NCI-H1694 treated with DMSO at 0.1 percent for 48 hours (cell line): ENCODE measurements at places on chromosomes 2 and 18.

DNA sequence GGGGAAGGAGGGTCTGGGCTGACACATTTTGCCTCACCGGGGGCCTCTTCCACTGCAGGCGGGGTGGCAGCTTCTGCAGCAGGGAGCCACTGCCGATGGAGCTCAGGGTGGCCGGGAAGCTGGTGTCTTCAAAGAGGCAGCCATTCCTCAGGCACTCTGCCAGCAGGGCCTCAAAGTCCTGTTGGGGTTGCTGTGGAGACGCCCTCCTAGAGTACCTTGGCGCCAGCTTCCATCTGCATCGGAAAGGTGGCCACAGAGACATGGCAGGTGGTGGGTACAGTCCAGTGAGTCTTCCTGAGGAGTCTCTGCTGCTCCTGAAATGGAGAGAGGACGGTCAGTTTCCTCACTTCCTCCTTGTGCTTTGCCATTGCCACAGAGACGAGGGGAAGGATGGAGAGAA, 12.1 kb downstream of the CAPN14 start:
- DNase-seq, result no peak

GRCh38 chr18:32383050-32383819, 87.4 kb downstream of the GAREM1 start:
- DNase-seq, result no peak

- DNase-seq, result no peak
These were observed 24.7 kb upstream of the NT5C1B start for GRCh38 chr2:18614041-18614440.

GRCh38 chr2:43100362-43100882, 126.0 kb downstream of the ZFP36L2 start:
- DNase-seq, result no peak

- DNase-seq, result no peak
These were observed 58.4 kb upstream of the ITGB6 start for GRCh38 chr2:160258492-160258805.

DNA sequence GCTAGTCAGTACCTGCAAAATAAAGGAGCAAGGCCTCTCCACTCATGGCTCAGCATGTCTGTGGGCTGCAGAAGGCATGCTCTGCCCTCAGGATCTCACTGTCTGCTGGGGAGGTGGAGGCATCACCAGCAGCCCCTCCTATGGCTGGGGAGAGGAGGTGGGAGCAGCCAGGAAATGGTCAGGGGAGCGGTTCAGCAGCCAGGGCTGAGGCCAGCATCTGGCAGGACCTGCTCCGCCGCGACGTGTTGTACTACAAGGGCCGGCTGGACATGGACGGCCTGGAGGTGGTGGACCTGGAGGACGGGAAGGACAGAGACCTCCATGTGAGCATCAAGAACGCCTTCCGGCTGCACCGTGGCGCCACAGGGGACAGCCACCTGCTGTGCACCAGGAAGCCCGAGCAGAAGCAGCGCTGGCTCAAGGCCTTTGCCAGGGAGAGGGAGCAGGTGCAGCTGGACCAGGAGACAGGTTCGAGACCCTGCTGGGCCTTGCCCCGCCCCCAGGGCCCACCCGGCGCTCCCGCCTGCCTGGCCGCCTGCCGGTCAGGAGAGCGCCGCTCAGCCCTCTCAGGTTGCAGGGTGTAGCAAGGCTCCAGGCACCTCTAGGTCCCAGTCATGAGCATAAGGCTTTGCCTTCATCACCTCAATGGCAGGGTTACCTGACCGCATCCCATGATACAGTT, 49.0 kb downstream of the FAM168B start:
- no peak for DNase-seq
